ENCODE measurements at places on chromosomes 3 and 15.

DNA sequence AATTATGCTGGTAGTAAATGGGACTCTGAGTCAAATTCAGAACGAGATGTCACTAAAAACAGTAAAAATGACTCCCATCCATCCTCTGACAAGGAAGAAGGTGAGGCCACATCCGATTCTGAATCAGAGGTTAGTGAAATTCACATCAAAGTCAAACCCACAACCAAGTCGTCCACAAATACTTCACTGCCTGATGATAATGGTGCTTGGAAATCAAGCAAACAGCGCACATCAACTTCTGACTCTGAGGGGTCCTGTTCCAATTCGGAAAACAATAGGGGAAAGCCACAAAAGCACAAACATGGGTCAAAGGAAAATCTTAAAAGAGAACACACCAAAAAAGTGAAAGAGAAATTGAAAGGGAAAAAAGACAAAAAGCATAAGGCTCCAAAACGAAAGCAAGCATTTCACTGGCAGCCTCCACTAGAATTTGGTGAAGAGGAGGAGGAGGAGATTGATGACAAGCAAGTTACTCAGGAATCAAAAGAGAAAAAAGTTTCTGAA lies 15.1 kb upstream of the ZBTB47 start:
- no peak for DNase-seq

DNA sequence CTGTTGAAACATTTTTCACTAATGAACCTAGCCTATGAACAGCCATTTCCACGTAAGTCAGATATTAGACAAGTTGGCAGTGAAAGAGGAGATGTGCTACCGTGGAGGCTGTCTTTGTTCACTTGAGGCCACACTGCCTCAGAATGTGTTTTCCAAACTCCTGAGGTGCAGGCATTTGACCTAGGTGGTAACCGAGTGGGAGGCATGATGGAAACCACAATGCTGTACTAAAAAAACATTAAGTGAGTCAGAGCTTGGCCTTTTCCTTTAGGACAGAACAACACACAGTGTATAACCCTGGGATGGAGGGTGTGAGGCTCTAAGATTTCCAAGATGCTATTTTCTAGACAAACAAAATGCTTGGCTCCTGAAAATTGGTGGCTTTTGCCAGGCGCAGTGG lies 406.3 kb downstream of the SOX2 start:
- DNase-seq = no peak

GRCh38 chr3:182692695-182693094 lies 100.6 kb upstream of the ATP11B start:
- no peak for DNase-seq

DNA sequence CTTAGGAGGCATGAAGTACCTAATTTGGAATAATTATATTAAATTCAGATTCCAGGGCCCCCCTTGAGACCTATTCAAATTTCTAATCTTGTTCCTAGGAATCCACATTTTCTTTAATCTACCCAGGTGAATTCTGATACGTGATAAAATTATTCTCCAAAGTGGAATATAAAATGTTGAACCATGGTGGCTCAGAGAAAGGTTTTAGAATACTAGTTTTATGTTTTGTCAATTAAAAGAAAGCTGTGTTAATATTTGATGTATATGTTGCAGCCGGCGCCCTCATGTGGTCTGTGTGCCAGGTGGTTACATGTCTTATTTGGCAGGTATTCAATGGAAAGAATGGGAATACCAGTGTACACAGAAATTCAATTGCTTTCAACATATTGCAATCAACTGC lies 321.8 kb downstream of the FEZF2 start:
- DNase-seq = no peak

GRCh38 chr15:61051569-61052031 lies 177.5 kb downstream of the RORA start:
- no peak for DNase-seq

DNA sequence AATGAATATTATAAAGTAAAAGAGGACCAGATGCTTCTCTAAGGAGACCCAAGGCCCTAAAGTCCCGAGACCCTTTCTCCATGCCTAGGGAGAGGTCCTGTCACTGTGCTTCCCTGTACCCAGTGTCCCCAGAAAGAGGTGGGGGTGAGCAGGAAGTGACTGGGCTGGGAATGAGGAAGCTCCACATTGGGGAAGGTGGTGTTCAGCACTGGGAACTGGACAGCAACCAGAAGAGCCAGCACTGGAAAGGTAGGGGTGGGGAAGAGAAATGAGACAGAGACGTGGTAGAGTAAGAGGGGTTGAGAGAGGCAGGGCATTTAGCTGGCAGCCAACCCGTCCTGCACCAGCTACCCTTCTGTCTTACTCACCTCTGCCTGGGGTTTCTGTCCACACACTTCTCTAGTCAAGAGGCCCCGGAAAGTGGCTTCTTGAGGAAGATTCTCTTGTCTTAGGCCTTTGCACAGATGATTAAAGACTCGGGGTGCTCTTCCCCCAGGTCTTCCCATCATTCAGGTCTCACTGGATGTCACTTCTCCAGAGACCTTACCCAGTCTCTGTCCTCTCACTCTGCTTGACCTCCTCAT lies 12.2 kb downstream of the RRP9 start:
- DNase-seq = no peak

- DNase-seq = no peak
These were observed 10.1 kb downstream of the CEP63 start for GRCh38 chr3:134495980-134496379.

DNA sequence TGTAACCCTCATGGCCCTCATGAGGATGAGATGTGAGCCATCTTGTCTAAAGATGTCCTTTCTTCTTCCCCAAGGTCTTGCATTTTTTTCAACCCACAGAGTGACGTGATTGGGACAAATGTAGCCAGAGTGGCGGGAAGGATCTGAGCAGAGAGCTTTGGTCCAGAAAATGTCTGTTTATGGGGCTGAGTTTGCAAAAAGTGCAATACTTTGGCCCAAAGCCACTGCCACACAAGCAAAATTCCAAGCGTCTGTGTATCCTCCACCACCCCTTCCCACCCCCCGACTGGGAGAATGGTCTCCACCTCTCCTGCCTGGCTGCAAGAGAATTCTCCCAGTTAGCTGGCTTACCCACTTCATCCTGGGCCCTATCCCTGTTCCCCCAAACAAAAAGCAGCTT lies 246.9 kb upstream of the LRIG1 start:
- no peak for DNase-seq

DNA sequence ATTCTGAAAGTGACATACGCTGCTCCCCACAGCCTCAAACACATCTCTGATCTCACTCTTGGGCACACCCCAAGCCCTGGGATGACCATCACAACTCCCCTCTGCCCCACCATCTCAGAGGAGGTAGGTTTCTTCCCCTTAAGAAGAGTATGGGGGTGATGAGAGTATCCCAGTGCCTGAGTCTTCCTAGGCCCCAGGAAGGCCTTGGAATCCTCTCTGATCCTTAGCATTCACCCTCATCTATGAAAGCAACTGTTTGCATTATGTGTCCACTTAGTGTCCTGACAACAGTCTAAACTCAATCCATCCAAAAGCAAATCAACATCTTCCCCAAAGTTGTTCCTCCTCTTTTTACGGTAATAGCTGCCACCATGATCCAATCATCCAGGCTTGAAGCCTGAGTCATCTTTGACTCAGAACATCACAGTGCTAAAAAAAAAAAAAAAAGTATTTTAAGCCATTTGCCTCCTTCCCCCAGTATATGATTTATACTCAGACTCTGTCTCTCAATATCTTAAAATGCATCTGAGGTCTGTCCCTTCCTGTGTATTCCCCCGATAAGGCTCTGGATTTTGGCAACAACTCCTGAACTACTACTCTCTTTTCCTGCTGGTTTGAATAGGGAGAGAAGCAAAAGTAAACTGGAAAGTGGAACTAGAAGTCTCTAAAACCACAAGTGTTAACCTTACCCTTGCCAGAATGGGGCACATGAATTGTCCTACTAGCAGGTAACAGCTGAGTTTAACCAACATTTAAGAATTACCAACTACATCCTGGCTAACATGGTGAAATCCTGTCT lies 22.5 kb downstream of the POPDC2 start:
- DNase-seq = no peak

DNA sequence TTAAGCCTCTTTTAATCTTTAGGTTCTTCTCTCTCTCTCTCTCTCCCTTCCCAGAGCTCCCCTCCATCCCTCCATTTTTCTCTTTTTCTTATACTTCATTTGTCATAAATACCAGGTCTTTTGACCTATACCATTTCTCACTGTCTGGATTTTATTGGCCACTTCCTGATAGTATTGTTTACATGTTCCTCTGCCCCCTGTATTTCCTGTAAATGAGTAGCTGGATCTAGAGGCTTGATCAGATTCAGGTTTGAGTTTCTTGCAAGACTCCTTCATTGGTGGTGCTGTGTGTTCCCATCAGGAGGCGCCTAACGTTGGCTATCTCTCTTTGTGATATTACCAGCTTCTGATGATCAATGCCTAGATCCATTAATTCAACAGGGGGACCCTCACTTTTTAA lies 42.2 kb downstream of the DAPK2 start:
- no peak for DNase-seq

- DNase-seq = no peak
These were observed 15.1 kb downstream of the FAH start for GRCh38 chr15:80167936-80168335.

GRCh38 chr3:134427400-134428111 lies 53.3 kb upstream of the AMOTL2 start:
- DNase-seq = no peak

DNA sequence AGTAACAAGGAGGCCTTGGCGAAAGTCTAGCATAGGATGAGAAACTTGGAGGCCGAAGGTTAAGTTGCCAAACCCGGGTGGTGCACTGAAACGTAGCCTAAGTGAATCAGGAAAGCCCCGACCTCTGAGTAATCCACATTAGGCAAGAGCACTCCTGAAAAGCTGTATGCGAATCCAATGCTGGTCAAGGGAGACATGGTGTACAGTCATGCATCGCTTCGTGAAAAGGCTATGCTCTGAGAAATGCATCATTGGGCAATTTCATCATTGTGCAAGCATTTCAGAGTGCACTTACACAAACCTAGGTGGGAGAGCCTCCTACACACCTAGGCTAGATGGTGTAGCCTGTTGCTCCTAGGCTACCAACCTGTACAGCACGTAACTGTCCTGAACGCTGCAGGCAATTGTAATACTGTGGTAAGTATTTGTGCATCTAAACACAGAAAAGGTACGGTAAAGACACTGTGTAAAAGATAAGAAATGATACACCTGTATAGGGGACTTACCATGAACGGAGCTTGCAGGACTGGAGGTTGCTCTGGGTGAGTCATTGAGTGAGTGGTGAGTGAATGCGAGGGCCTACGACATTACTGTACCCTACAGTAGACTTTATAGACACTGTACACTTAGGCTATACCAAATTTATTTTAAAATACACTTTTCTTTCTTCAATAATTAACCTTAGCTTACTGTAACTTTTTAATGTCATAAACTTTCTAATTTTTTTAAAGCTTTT lies 222.5 kb downstream of the SHQ1 start:
- no peak for DNase-seq

- no peak for DNase-seq
These were observed 419.5 kb upstream of the PROK2 start for GRCh38 chr3:72204452-72204851.

DNA sequence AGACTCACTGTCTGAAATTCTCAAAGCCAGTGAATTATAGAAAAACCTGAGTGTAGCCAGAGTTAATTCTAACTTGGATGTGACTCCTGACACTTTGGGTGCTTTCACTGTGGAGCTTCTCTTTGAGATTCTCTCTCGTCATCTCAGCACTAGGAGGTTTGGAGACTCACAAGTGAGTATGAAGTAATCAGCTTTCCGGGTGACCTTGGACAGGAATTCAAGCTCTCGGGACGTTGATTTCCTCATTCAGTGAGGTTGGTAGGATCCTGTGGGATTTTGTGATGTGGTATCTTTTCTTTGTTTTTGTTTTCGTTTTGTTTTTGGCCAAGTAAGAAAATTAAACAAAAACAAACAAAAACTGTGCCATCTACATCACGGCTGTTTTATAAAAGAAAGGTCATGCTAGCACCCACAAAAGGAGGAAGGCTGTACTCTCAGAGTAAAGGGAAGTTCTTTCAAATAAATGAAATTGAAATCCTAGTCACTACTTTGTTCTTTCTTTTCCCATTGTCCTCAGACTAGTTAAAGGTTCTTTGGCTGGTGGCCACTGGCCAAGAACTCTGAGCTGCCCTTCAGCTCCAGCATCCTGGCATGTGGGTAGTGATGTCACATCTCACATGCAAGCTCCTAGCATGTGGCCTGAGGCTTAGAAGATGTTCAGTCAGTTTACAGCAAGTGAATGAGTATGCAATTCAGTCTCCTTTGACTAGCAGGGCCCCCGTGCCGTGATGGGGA lies 263.3 kb upstream of the TPM1 start:
- DNase-seq = no peak

DNA sequence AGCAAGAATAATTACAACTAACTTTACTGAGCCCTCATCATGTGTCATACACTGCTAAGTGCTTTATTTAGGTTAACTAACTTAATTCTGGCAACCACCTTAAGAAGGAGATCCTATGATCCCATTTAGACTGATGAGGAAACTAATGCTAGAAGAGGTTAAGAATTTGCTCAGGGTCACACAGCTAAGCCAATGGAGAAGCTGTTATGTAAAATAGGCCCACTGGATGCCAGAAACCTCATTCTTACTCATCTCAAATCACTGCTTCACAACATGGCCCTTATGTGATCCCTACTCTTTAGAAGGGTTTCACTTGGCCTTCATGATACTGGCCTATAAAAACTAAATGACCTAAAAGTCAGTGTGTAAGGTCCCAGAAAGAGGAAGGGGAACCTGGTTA lies 41.2 kb downstream of the IMPG2 start:
- DNase-seq = no peak

DNA sequence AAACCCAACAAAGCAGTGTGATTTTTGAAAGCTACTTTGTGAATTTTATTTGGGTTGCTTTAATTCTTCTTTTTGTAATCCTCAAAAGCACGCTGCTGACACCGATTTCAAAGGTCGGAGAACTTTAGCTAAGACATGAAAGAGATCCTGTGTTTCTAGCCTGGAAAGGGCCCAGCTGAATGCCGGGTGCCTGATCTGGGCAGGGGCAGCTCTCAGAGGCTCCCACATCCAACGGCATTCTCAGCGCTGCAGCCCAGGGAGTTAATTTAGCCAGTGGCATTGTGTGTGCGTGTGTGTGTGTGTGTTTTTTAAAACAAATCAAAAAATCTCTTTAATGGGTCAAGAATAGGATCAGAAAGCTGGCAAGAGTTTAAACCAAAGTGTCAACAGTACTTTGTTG lies 6.6 kb downstream of the RBP1 start:
- DNase-seq = no peak

GRCh38 chr15:39556461-39556860 lies 24.4 kb upstream of the THBS1 start:
- DNase-seq = no peak

GRCh38 chr15:51180011-51180410 lies 85.3 kb upstream of the TNFAIP8L3 start:
- no peak for DNase-seq

GRCh38 chr15:74892931-74893330 lies 3.1 kb downstream of the MPI start:
- DNase-seq = no peak

- DNase-seq = no peak
These were observed 380.2 kb downstream of the ULK4 start for GRCh38 chr3:41581700-41582099.

- DNase-seq = no peak
These were observed 123.2 kb upstream of the PLCL2 start for GRCh38 chr3:16761571-16761970.

- DNase-seq = no peak
These were observed 15.6 kb downstream of the CPA3 start for GRCh38 chr3:148880681-148881080.

GRCh38 chr3:13016083-13016720 lies 57.0 kb downstream of the IQSEC1 start:
- no peak for DNase-seq
